ENCODE measurements at places on chromosomes 5 and 9. TPM values are rescaled to one million over a fixed set of nuclear protein-coding genes. Genes with fewer than 3 reads are reported as not detected.

The NR2F1-AS1 gene
- polyA plus RNA-seq, result 4.8 TPM

The ITK gene
- polyA plus RNA-seq, result 0.10 TPM

The FOXD4L4 gene
- not detected for polyA plus RNA-seq

The SLC4A9 gene
- 0.19 TPM for polyA plus RNA-seq

The INSL4 gene
- not detected for polyA plus RNA-seq

The ACTBL2 gene
- polyA plus RNA-seq, result not detected

The FCN2 gene
- 0.16 TPM for polyA plus RNA-seq
